ENCODE measurements at places on chromosomes 1 and 21.

- DNase-seq: no peak
Observed at GRCh38 chr1:230839173-230839572, 29.1 kb downstream of the C1orf198 start.

DNA sequence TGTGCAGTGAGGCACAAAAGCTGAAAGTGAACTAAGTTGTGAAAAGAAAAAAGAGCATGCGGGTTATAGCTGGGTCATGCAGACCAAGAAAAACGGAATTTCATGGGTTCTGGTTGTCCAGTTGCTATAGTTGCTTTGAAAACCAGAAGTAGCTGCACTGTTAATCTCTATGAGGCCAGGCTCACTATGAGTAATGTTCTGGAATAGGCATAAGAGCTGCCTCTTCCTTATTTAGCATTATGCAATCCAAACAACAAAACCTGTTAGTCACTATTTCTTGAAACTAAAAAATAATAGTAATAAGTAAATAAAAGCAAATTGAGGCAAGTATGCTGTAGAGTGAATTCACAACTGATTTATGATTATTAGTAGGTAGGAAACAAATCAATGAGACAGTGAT, 1383.7 kb downstream of the MRPL39 start:
- peak; percentile 9 for DNase-seq

DNA sequence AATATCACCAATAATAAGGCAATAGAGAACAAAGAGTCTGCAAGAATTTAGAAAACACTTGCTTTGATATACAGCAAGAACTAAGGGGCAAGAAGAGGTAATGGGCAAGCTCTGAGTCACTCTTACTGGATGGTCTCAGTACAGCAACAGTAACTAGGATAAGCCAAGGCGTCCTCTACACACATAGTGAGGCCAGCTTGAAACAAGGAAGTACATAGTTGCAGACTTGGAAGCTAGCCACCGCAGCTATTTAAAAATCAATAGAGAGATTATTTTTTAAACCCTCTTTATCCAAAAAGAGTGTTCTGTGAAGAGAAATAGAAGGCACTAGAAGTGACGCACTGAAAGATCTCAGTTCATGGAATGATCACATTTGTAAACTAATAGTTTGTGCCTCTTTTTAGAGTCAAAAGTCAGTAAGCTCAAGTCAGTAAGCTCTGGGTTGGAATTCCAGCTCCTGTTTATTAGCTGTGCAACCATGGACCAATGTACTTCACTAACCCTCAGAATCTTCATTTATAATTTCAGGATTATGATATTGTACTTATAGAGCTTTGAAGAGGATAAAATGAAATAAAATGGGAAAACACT, 118.6 kb downstream of the AKT3 start:
- no peak for DNase-seq

DNA sequence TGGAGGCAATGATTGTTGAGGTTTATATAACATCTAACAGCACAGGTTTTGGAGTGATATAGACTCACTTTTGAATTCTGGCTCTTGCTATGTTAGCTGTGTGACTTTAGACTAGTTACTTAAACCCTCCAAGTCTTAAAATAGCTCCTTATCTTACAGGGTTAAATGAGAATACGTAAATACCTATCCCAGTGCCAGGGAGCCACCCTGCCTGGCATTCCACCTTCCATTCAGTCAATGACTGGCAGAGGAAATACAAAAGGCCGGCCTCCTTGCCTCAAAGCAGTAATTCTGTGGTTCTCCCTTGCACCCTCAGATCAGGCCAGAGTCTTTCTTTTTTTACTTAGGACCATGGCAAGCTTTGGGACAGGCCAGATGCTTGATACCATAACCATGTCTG, 31.8 kb downstream of the DBT start:
- DNase-seq: no peak

DNA sequence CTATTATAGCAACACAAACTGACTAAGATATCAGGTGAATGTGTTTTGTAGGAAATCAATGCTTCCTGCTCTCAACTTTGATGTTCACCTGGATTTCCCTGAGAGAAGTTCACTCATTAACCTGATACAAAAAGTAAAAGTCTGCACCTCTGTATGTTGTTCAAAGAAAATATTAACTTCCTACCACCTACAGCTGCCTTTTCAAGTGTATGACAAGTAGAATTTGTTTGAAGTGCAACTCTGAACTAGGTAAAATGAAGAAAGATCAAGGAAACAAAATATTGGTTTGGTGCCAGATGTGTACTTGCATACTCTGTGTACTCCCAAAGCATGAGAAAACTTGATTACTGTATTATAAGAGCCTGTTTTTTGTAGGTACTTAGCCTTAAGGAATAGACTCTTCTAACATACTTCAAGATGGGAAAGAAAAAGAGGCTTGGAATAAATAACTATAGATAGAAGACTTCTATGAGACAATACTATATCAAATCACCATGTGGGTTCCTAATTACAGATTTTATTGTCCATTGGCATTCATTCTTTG, 193.4 kb downstream of the APP start:
- DNase-seq: no peak

GRCh38 chr1:90616395-90616794, 100.7 kb downstream of the BARHL2 start:
- no peak for DNase-seq

DNA sequence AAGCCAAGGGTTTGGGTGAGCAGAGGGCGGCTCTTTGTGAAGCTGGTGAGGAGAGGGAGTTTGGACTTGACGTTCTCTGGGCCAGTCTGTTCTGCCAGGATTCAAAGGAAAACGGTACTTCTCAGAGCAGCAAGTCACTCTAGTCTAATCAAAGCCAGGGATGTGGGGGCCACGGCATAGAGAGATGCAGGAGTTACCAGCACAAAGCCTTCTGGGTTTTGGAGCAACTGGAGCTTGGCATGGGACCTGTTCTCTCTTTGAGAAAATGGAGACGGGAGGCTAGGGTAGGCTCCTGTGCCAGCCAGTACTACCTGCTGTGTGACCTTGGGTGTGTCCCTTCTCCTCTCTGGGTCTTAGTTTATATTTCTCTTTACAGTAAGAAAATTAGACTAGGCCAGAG, 2.1 kb downstream of the TXLNA start:
- no peak for DNase-seq

DNA sequence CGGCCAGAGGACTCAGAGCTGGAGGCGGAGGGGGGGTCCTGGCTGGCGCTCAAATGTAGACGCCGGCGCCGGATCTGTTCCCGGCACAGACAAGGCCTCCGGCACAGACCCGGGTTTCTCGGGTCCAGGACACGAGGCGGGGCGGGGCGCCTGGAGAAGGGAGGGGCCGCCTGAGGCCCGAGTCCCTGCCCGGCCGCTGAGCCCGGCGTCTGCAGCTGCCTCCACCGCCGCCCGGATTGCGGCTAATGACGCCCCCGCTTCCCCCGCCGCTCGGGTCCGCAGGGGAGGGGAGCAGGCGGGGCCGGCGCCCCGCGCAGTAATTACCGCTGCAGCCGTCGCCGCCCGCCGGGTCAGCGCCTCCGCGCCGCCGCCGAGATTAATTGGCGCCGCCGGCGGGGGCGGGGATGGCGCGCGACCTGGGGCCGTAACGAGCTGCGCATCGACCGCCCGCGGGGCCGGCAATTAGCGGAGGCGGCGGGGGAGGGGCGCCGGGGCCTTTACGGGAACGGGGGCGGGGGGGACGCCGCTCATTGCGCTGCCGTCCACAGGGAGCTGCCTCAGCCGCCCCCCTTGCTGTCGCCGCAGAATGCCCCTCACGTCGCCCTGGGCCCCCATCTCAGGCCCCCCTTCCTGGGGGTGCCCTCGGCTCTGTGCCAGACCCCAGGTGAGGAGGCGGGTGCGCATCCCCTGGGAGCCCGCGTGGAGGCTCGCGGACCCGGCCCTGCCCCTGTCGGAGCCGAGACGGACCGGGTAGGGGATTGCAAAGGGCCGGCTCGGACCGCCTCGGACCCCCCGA, 17.3 kb downstream of the NOC2L start:
- peak; percentile 95 for DNase-seq

GRCh38 chr1:154886281-154887015, 16.4 kb upstream of the KCNN3 start:
- DNase-seq: no peak

Measured in fibroblast of skin of right biceps (primary cell).